KBM-7 (cell line): ENCODE measurements at places on chromosomes 4 and X.

- no peak for DNase-seq
Observed at GRCh38 chrX:142637206-142637605, 388.5 kb upstream of the SPANXN4 start.

DNA sequence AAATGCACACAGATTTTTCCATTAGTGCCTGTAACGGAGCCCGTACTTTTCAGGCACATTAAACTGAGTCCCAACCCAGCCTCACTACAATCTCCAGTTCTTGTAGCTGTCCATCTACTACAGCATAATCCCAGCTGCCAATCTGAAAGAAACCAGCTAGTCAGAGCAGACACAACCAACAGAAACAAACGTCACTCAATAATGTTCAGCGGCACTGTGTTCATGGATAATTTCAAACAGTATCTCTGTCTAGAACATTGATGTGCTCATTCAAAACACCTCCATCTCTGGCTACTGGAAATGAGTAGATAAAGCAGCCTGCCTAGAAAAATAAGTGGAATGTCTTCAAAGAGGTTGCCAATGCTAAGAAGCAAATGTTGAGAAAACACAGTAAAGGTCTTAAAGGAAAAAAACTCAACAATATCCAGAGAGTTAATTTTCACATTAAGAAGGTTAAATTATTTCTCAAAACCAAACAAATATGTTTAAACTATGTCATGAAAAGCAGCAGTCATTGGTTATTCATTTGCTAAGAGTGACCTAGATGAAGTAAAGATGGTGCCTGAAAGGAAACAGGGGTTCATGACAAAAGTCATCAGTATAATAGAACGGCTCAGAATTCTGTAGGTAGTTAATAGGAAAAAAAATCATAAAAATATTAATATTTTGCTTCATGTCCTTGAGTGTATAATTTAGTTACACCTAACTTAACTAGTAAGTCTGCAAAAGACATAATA, 245.1 kb upstream of the MAB21L2 start:
- no peak for DNase-seq

DNA sequence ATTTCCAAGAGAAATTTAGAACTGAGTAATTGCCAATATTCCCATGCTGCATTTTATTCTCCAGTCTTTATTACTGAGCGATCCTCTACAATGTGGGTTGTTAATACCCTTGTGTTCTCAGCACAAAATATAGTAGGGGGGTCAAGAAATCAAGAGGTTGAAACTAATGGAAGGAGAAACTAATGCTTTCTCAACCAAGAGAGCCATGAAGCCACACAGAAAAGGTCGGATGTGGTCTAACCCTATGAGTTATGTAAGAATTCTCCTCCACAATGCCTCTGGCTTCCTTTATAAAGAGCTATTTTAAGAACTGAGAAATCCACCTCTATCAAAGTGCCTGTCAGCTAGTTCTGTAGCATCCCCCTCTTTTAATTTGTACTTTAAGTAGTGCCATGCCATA, 268.5 kb downstream of the CHIC1 start:
- DNase-seq = no peak

- no peak for DNase-seq
Observed at GRCh38 chr4:169271692-169272007, 894 bp upstream of the SH3RF1 start.

DNA sequence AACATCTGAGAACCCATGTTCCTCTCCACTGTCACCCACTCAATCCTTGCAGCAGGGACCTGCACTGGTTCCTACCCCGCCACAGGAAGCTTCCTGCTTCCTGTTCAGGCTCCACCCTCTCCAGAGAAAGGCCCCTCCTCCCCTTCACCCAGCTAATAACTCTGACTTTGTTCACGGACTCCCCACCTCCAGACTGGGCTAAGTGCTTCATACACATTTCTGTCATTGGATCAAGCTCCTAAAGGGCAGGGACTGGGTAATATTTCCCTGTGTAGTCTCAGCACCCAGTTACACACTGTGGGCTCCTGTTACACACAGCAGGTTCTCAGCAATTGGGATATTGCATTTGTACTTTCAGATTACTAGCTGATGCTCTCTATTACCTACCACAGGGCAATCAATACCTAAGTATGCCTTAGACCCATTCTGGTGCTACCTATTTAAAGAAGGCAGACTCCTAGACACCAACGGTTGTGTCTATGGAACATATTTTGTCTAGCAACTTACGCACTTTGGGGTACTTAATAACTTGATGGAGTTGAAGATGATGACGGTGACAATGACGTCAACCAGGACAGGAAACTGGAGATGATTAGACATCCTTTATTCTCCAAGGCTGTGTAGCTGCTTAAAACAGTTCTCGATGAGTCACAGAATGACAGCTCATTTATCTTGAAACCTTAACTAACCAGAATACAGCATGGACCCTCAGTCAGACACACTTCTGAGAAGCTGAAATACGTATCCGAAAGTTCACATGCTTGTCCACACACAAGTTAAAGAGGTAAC, 58.1 kb downstream of the MAML3 start:
- DNase-seq = peak; percentile 77

- no peak for DNase-seq
Observed at GRCh38 chr4:1998296-1998695, 10.5 kb downstream of the NELFA start.

GRCh38 chrX:119870626-119871131, 854 bp downstream of the RNF113A start:
- peak; percentile 56 for DNase-seq

GRCh38 chr4:64940698-64941097, 531.4 kb upstream of the TECRL start:
- no peak for DNase-seq

- DNase-seq = peak; percentile 47
Observed at GRCh38 chrX:124415115-124415800, 68.9 kb downstream of the SH2D1A start.

DNA sequence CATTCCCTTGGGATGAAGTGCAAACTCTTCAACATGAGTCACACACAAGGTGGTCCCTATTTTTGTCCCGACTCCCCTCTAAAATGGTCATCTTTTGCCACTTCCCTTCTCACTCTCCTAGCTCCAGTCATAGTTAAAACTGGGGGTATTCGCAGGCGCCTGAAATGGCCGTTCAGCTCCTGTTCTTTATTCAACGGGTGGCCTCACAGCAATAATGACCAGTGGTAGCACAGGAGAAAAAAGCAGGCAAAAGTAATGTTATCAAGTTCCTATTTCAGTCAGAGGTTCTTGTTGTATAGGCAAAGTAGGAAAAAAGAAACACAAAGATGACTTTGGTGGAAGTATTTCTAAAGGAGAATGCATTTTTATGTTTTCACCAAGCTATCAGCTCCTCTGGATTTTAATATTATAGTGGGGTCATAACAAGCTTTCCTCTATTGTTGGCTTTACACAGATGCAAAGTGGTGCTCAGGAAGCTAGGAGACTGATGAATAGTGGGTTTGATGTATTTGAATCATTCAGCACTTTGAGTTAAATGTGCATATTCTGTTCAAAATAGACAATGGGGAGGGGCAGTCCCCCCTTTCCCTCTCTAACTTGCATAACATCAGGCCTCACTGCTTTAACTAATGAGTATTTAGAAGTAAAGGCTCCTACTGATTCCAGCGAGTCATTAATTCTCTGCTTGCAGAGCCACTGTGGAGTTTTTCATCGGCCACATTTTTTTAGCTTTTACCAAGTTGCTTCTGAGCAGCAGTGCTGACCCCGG, 171.2 kb upstream of the NDP start:
- no peak for DNase-seq

GRCh38 chr4:8580321-8581093, at the start of gene GPR78:
GPR78 (plus strand) TSS chr4:8580392; CDS start chr4:8580983, 591 bp downstream.
- no peak for DNase-seq

GRCh38 chrX:135384161-135384836, 37.4 kb upstream of the SMIM10L2A start:
- DNase-seq = peak; percentile 56

- DNase-seq = no peak
Observed at GRCh38 chr4:74794382-74795010, at the start of gene BTC. BTC (minus strand) TSS chr4:74794523; CDS start chr4:74794325, 198 bp downstream.

GRCh38 chr4:25209702-25210101, 24.1 kb upstream of the PI4K2B start:
- no peak for DNase-seq

DNA sequence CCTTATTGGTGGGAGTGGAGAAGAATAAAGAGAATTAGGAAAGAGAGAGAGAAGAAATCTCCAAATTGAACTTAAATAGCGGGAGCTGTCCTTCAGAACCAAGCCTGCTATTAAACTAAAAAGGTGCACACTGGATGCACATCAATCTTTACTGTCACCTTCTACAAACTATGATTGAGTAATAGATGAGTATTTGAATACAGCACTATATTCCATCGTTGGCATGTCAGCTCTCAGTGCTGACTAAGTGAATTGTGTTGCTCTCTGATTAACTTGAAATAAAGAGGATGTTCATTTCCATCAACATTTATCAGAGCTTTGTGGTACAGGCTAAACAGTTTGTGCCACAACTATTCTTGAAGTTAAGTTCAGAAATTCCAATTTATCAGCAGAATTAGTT, 143.7 kb upstream of the PABPC4L start:
- no peak for DNase-seq

DNA sequence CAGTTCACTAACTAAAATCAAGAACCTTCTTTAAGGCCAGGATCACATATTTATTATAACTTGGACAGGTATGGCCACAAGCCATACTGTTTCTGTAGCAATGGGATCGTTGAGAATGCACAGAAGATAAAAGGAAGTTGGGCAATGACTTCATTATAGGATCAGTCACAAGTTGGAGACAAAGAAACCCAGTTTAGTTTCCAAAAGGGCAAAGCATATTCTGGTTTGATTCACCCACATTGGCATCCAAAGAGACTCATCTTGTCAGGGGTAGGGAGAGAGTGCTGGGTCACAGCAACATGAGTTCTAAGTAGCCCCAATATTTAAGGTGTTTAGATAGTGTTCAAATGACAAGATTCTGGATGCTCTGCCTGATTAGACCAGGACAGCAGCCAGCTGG, 317.1 kb upstream of the GALNT7 start:
- no peak for DNase-seq

DNA sequence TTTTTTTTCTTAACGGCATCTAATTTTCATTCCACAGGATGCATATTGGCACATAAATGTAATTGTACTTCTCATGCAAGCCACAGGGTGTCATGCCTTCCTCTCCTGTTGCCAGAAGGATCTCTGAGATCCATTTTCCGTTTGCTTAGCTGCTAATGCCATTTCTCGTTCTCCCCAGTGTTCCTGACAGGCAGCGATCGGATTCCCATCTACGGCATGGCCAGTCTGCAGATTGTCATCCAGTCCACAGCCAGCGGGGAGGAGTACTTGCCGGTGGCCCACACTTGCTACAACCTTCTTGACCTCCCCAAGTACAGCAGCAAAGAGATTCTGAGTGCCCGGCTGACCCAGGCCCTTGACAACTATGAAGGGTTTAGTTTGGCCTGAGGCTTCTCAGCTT, 8.9 kb upstream of the NAP1L5 start:
- DNase-seq = peak; percentile 12

- peak; percentile 1 for DNase-seq
Observed at GRCh38 chr4:104352211-104352610, 142.5 kb downstream of the CXXC4 start.

DNA sequence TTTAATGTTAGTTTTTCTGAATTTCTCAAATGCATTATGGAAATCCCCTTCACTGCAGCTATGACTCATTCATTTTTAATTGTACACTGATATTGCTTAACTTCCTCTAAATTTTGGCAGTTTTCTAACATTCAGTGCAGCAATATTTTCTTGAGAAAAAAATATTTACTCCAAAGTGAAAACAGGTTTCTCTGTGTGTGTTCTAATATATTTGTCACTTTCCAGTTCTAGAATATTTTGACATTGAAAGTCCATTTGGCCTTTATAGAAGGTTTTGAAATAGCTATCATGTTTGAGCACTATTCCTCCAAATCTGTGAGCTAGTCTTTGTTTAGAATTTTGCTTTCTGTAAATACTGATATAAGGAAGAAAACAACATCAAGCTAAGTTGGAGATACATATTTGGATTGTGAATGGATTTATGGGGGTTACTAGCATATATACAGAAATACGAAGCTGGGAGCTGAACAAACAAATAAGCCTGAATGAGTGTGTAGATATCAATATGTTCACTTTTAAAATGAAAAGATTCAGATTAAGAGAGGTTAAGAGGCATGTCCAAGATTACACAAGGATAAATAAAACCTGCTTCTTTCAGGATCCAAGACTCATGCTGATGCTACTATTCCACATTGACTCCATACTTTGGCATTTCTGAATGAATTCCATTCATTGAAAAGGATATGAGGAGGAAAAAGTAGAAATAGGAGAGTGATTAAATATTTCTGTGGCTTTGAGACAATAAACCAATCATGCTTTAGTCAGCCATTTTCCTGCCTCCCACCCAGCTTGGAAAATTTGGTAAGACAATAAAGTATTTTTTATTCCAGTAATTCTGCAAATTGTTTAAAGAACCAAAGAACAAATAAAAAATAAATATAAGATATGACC, 57.3 kb upstream of the SLIT2 start:
- DNase-seq = no peak
